ENCODE measurements at places on chromosomes 2 and 18.

GRCh38 chr2:203016716-203017115, 2.0 kb downstream of the NBEAL1 start:
- no peak for DNase-seq

DNA sequence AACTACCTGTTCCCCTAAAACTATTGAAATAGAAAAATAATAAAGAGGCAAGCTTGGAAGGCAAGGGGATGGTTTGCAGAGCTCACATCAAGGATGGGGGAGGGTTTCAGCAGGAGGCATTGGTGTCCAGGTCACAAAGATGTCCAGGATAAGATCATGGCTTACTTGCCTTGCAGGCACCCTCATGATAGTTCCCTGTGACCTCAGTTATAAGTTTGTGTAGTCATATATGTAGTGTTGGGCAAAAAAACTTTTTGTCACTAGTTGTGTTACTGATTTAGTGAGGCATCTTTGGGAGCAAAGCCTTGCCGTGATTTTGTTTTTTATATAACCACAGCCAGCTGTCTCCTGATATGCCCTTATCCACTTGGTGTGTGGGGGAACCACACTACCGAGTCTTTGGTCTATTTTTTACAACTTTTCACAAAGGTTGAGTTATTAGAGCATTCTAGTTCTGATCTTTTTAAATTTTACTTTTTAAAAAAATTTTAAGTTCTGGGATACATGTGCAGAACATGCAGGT, 53.3 kb downstream of the IL1R2 start:
- DNase-seq: no peak

- no peak for DNase-seq
Measured at GRCh38 chr2:140128909-140129308, 1348.7 kb upstream of the NXPH2 start.

DNA sequence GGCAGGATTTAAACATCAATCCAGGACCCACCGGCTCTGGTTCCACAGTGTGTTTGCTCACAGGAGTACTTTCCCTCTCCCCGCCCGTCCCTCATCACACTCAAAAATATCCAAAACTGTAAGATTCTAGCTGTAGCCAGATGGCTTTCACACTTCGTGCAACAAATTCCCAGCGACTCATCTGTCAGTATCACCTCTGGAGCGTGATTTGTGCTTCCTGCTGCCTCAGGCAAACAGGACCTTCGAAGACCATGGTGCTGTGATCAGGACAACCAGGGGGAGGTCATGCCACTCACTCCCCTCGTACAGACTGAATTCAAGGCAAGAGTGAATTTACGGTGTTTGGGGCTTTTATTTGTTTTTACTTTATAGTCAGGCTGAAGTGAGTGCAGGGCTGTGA, 154.5 kb upstream of the PID1 start:
- no peak for DNase-seq

- no peak for DNase-seq
Measured at GRCh38 chr18:55768255-55768654, 180.3 kb upstream of the TCF4 start.
